Activated B cell treated with CpG ODN at 0.5 μM for 24 hours (primary cell): ENCODE measurements at places on chromosomes 1 and 21. TPM values are rescaled to one million over a fixed set of nuclear protein-coding genes. Genes with fewer than 3 reads are reported as not detected.

DNA sequence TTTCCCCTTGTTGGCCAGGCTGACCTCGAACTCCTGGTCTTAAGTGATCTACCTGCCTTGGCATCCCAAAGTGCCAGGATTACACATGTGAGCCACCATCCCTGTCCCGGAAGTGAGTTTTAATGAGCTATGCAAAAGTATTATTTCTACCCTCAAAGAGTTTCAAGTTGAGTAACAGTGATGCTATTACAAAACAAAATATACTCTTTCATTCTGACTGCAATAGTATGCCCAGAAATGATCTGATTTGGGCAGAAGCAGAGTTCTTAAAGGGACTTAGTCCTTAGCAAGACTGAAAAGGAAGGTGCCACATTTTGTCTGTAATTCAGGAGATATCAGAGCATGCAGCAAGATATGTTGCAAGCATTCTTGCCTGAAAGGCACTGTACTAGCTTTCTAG lies 375.4 kb downstream of the NUF2 start:
- DNase-seq, result no peak

DNA sequence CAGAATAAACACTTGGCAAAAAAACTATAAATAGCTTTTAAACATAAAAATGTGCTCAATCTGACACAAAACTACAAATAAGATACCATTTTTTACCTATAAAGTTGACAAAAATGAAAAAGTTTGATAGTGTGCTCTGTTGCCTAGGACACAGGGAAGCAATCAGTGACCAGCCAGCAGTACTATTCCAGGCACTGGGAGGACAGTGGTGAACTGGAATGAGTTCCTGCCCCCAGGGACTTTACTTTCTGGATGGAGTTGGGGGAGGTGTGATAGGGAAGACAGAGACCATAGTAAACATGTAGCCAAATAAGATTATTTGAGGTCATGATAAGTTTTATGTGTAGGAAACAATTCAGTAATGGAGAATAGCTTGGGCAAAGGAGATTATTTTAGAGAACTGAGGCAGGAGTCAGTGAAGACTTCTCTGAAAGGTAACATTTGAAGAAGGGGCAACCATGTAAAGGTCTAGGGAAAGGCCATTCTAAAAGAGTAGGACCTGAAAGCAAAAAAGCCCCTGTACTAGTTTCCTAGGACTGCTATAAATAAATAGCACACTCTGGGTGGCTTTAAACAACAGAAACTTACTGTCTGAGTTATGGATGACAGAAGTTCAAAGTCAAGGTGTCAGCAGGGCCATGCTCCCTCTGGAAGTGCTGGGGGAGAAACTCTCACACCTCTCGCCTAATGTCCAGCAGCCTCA lies 42.0 kb downstream of the EEIG2 start:
- DNase-seq, result no peak

DNA sequence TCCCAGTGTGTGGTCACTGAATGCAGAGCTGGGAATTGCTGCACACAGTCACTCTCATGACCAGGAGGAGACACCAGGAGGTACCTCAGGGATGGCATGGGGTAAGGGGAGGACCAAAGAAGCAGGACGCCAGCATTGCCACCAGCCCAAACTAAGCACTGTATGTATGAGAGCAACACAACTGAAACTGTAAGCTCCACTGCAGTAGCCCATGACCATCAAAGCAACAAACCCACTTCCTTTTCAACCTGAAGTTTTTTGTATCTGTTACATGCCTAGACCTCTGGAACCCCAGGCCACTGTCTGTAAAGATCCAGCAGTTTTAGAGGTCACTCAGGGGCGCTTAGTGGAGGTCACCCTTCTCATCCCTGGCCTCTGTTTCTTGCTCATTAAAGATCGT lies 164.3 kb downstream of the SETD4 start:
- DNase-seq, result no peak

DNA sequence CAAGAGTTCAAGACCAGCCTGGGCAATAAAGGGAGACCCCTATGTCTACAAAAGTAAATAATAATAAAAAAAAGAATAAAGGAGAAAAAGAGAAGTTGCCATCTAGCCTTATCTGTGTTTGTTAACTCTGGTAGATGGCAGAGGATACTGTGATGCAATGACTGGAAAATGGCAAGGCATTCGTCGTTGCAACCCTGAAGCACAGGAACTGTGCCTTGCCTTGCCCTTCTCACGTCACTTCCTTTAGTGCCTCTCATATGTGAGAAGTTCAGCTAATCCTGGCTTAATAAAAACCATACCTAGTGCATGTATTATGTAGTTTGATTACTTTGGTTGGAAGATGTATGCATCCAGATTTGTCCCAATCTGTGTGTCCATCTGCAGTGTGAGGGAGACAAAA lies 25.8 kb upstream of the PIGC start:
- no peak for DNase-seq

The HUNK gene
- 0.51 and 1.5 TPM in 2 replicates for total RNA-seq

GRCh38 chr1:3577300-3577699 lies 34.0 kb downstream of the MEGF6 start:
- DNase-seq, result no peak

The MLLT11 gene
- total RNA-seq, result 0.59 and 0.67 TPM in 2 replicates

The SPRR3 gene
- not detected in 2 replicates for total RNA-seq

- DNase-seq, result no peak
These were observed 13.6 kb upstream of the FAM110D start for GRCh38 chr1:26145041-26145959.

DNA sequence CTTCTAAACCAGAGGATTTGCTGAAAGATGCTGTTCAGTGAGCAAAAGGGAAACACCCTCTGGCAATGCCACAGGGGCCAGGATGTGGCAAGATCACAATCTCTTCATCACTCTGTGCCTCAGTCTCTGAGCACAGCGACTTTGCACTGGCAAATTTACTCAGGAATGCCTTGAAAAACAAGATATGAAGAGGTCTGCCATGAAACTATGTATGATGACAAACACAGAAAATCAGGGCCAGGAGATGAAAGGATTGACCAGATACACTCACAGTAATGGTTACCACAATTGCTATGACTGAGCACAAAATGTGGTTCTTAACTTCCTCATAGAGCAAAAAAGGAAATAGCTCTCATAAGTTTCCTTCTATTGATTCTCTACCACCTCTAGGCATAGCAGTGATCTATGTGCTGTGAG lies 5.8 kb downstream of the TTC13 start:
- no peak for DNase-seq

DNA sequence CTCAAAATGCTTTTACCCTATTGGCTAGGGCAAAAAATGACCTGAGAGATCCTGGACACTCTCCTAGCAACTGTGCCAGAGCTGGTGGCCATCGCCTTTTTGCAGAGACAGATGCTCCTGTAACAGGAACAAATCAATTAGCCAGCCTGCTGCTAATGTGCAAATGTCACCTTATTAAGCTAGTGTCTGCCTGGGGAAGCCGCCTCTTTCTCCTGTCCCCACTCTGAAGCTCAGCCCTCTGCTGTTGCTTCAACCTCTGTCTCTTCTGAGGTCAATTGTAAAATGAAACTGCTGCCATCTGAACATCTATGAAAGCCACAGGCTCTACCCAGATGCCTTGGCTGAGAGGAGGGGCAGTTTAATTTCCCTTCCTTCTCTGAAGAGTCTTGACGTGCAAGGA lies 85.5 kb upstream of the CACNA1E start:
- no peak for DNase-seq

The MMP23B gene
- 0.32 and 0.35 TPM in 2 replicates for total RNA-seq

The PLA2G2F gene
- total RNA-seq, result not detected in 2 replicates

The SELL gene
- total RNA-seq, result 151 and 156 TPM in 2 replicates

The AMY1B gene
- total RNA-seq, result not detected in 2 replicates

DNA sequence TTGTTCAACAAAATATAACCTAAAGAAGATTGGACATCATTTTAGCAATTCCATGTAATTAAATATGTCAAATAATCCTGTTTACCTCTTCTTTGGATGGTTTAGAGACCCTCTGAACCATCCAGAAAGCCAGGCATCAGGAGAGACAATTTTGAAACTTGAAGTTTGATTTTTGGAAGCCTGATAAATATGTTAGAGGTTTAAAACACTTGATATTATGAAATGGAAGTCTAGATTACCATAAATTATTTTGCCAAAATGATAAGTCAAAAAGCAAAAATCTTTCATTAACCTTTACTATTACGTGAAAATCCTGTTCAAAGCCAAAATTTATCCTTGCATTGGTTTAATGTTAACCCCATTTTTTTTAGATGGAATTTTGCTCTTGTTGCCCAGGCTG lies 43.5 kb downstream of the CCDC30 start:
- DNase-seq, result no peak

GRCh38 chr1:97767381-97767780 lies 153.5 kb downstream of the DPYD start:
- DNase-seq, result no peak

- no peak for DNase-seq
These were observed 496.9 kb upstream of the LRRC7 start for GRCh38 chr1:69070660-69071373.

DNA sequence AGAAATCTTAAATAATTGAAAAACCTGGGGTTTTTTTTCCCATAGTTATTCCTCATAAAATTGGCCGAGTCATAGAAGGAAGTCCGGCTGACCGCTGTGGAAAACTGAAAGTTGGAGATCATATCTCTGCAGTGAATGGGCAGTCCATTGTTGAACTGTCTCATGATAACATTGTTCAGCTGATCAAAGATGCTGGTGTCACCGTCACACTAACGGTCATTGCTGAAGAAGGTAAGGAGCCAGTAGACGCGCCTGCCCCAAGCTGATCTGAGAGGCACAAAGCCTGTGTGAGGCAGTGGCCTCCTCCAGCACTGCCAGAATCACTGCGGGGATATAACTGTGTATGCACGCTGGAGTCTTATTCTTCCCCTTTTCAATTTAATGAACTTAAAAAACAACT lies 100.3 kb downstream of the PHTF1 start:
- no peak for DNase-seq

DNA sequence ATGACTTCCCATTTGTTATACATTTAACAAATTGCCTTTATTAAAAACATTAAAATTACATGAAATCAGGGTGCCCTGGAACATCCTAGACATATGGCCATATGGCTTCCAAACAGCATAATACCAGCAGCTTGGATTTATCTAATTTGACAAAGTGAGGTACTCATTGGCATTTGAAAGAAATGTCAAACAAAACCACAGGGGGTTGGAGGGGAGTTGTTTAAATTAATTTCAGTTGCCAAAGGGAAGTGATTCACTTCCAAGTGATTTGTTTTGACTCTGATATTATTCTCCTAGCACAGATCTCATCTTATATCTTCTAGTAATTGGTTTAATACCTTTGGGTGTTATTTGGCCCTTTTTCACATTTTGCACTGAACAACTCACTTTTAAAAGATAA lies 24.5 kb upstream of the POU2F1 start:
- no peak for DNase-seq

DNA sequence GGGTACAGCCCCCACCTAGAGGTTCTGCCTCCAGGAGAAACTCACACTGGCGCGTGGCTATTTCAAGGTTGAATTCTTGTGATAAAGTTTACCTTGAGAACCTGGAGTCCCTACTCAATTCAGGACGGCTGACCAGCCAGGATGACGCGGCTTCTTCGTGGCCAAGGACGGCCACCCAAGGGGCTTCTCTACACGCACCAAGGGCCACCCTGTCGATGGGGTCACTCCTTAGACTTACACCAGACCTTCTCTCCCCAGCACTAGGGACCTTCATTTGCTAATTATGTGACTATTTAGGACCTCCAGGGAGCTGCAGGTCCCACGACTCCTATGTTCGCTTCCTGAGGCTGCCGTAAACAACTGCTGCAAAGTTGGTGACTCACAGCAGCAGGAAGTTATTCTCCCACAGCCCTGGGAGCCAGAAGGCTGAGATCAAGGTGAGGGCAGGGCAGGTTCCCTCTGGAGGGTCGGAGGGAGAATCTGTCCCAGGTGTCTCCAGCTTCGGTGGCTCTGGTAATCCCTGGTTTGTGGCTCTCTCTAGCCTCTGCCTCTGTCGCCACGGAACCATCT lies 135.9 kb downstream of the NPHP4 start:
- no peak for DNase-seq

GRCh38 chr1:113834716-113835115 lies 22.4 kb upstream of the RSBN1 start:
- DNase-seq, result no peak
